NCI-H1105 (cell line): ENCODE measurements at places on chromosomes 5 and 9.
A peak's percentile ranks its signal among the peaks of the same experiment; 100 is the strongest.

DNA sequence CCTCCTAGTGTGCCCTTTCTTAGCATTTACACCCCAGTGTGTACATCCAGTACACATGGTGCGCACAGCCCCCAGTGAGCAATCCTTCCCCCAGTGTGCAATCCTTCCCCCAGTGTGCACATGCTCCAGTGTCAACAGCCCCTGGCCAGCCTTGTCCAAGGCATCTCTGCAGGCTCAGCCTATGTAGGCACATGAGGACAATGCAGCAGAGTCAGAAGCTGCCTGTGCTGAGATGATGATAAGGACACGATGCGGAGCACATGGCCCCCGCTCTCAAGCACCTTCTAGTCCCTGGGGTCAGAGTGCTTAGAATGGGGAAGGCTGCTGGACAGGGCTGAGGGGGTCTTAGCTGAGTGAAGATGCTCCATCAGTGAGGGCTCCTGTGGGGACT lies 69.8 kb downstream of the GADD45G start:
- no peak for DNase-seq

GRCh38 chr9:4663956-4664355 lies 1.9 kb downstream of the PLPP6 start:
- DNase-seq, result no peak

DNA sequence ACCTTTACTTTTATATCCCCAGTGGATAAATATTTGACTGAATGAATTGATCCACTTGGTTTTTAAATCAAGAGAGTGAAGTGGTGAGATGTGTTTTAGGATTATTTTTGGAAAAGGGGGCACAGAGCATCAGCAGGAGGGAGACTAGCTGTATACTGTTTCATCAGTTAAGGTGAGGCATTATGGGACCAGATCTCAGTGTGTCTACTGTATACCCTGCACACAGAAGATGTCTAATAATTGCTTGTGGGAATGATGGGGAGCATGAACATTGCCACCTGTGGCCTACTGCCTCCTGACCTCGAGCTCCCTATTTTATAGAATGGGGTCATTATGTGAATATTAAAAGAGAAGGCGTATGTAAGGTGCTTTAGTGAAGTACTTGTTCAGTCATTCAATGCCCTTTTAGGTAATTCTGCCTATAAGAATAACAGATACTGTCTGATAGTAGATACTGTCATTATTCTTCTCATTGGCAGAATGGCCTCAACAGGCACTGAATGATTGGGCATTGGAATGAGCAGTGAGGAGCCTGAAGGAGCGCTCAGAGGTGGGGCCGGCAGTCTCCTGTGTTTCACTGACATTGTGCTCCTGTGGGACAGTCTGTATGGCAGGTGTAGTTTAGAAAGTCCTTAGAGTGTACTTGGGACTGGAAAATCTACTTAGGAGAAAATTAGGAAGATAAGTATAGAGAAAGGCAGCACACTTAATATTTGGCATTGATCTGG lies 47.4 kb upstream of the FAM120AOS start:
- DNase-seq, result no peak

DNA sequence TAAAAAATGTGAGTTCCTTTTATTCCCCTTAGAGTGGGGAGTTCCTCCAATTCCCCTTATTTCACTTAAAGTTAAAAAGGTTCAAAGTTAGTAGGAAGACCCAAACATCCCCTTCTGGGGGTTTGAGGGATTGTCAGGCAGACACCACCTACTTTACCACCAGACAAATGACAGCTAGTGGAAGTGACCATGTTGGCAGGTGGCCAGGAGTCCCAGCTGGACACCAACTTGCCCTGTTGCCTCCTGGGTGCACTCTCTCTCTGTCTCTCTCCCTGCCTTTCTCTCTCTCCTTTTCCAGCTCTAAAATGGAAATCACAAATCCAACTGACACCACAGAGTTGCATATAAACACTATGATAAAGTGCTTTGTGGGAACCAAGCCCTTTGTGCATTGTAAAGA lies 307.7 kb upstream of the TLE4 start:
- DNase-seq, result no peak

GRCh38 chr5:115838885-115839518 lies 2.4 kb downstream of the ATG12 start:
- DNase-seq, result no peak

DNA sequence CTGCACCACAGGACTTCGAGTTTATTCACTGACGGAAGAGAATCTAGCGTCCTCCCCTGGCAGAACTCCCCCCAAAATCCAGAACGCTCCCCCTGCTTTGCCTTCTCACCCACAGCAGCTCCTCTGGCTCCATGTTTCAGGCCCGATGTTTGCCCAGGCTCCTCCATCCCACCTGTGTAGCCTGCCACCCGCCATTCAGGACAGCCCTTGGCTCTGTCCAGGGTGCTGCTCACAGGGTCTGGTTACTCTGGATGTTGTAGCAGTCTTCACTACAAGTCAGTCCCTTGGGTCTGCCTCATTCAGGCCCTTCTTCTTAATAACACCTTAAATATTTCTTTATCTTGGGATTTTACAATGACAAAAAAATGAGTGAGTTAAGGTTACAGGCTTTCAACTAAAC lies 41.3 kb upstream of the SV2C start:
- no peak for DNase-seq

DNA sequence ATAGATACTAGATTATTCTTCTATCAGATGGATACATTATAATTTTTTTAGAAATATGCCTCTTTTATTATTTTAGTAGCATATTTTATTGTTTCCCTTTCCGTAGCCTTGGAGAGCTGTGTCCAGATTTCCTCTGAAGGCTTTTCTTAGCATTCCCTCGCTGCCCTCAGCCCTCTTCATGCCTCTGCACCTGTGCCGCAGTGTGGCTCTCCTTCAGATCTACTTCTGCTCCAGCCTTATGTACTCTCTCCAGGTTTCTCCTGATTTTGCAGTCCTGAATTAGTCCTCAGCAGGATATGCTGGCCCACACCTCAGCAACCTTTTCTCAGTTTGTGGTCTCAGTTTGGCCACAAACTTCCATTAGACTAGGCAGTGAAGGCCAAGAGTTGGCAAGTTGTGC lies 1052.0 kb downstream of the TAF11L14 start:
- no peak for DNase-seq

GRCh38 chr5:169288066-169288930 lies 12.6 kb downstream of the SLIT3 start:
- no peak for DNase-seq

- DNase-seq, result no peak
Measured at GRCh38 chr5:53095931-53096525, 13.5 kb downstream of the MOCS2 start.

DNA sequence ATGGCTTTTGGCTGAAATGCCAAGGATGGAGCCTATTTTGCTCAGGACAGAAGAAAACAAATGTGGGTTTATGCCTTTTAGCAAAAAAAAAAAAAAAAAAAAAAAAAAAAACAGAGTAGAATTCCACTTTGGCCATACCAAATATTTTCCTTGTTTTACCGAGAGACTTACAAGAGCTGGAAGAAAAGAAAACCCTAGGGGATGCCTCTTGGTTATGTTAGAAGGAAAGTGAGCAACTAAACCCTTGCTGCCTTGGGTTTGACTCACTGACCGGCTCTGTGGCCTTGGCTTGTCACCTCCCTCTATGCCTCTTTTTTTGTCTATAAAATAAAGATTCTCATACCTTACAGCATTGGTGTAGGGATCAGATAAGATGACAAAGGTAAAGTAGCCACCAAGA lies 69.6 kb upstream of the ABCA1 start:
- no peak for DNase-seq

- peak; percentile 95 for DNase-seq
Measured at GRCh38 chr5:172437445-172438318, 16.6 kb downstream of the SH3PXD2B start.

- peak; percentile 6 for DNase-seq
Measured at GRCh38 chr5:71778678-71779276, 59.7 kb downstream of the CARTPT start.

GRCh38 chr9:91711755-91712601 lies 238.1 kb downstream of the ROR2 start:
- no peak for DNase-seq

DNA sequence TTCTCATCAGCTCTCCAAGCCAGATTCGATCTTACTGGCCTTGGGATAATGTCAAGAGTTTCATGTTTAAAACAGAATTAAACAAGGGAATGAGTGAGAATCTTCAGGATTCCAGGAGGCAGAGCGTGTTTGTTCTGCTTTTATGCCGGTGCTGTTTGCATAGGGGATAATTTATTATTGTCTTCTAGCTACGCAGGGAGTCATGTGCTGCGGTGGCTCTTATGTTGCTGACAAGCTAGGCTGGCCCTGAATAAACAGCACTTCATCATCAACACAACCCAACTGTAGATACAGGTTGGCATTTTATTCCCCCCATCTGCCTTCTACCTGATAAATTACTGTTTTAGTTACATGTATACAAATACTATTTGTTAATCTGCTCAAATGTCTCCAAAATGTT lies 47.1 kb upstream of the PCA3 start:
- DNase-seq, result peak; percentile 48

- no peak for DNase-seq
Measured at GRCh38 chr9:7211657-7212056, 453.9 kb downstream of the KDM4C start.

DNA sequence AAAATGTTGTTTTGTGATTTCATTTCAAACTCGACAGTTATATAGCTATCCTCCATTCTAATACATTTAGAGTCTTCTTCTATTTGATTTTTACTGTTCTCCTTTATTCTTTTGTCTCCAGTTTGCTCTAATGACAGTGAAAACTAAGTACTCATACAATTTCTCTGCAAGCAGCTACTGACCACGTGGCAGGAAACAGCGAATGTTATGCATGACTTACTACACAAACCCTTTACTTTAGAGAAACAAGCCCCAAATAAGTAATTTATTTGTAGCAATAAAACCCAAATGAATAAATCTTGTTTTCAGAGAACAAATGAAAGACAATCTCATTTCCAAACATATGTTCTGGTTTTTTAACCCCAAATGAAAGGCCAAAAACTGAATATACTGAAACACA lies 41.9 kb downstream of the CDH6 start:
- no peak for DNase-seq

DNA sequence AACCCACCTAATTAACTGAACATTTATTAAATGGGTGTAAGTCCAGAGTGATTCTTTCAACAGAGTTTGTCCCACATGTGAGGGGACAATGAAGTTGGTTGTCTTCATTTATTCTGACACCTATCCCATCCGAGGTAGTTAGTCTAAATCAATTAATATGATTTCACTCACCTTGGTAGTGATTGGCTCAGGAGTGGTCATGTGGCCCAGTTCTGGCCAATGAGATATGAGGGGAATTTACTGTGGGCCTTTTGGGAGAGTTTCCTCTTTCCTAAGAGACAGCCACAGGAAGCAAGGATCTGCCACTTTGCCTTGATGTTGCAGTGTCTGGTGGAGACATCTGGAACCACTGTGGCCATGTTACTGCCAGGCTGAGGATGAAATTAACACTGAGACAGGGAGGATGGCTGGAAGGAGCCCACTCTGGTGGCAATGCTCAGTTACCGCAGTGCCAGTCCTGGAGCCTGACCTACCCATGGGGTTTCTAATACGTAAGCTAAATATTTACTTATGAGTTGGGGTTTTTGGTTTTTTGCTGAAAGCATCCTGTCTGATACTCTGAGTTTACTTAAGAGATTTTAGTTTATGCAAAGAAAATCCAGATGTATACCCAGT lies 118.6 kb downstream of the FGF18 start:
- no peak for DNase-seq

DNA sequence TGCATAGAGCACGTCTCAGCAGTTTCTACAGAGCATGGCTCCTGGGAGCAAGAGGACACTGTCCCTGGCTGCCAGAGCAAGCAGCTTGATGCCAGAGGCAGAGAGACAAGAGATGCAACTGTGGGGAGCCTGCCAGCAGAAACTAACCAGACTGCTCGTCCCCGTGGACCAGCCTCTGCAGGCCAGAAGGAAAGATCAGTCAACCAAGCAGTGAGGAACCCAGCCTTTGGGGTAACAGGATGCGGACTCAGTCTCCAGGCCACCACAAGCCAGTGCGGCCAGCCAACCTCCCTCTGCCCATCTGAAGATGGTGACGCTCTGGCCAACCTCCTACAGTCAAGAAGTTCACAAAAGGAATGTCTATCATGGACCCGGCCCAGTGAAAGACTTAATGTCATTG lies 3.7 kb downstream of the SURF4 start:
- no peak for DNase-seq

DNA sequence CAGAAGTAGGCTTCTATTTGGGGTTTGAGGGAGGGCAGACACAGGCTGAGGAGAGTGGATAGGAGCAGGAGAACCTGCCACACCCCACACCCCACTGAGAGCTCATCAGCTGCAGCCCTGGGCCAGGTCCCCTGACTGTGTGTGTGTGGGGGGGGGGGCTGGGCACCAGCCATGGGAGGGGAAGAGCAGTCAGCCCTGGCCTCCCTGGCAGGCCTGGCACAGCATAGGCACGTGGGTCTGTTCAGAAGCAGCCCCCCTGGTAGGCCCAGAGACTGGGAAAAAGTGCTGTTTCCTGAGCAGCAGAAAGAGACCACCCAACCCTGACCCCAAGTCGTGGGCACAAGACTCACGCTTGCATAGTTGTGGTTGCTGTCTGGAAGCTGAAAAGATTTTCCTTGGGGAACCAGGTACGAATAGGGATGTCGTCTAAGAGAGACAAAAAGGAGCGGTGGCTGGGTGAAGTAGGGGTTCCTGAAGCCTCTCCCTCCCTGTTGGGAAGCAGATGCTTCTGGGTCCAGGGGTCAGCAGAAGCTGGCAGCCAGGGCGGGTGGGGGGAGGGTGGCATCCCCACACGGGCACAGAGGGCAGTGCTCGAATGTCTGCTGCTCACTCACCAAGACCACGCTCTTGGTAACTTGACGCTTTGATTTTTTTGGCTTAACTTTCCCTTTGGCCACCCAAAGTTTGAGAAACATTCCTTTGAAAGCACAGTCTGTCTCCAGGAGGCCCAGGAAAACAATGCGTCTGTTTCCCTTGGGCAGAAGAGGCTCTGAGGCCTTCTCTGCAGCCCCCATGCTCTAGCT lies 2.9 kb downstream of the NSMF start:
- no peak for DNase-seq

DNA sequence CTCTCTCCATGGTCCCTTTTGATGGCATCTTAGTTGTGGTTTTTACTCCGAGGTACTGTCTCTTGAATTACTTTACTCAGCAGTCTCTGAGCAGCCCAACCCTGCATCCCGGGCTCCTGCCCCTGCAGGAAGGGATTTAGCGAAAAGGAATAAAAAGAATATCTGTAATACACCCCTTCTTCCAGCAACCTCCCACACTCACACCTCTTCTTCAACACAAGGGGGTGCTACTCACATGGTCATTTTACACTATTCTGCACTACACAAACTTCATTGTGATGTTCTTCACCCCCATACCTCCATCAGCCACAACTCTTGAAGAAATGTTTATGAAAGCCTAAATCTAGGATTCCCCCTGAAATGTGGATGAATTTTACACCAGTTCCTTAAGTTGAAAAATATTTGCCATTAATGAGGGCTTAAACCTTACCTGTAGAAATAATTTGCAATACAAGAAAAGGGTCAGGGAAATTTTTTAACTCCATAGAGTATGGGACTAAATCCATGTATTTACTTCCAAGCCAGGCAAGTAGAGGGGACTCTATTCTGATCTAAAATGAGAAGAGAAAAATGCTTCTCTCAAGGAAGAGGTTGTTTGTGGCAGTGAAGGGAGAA lies 26.0 kb downstream of the TPD52L3 start:
- DNase-seq, result peak; percentile 36

- no peak for DNase-seq
Measured at GRCh38 chr9:93225417-93225816, 41.5 kb downstream of the WNK2 start.
